ENCODE measurements at places on chromosomes 2 and 18.

- DNase-seq: no peak
These were observed 121.7 kb upstream of the TACR1 start for GRCh38 chr2:75320898-75321598.

DNA sequence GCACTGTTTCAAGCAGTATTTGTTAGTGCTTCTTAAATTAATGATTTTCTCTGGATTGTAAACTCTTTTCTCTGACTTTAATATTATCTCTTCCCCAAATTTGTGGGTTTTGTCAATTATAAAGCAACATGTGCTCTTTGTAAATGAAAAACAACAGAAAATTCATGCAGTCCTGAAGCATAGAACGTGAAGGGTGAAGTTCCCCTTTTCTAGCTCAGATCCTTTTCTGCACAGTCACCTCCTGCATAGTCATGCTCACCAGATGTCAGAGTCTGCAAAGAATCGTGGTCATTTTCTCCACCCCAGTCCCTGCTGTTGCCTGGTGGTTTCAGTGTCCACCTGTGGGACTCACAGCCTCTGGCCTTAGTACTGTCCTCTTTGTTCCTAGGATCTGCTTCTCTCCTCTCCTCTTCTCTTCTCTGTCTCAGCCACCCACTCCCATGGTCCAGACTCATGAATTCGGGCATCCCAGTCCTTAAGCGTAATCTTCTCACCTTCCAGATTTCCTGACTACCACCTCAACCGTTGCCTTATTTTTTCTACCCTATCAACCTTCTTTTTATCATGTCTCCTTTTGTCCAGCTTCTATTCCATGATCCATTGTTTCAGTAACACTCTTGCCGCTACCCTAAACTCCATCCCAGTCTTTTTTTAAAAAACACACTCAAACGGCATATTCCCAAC is 229.1 kb downstream of the RTP5 start:
- DNase-seq: no peak

DNA sequence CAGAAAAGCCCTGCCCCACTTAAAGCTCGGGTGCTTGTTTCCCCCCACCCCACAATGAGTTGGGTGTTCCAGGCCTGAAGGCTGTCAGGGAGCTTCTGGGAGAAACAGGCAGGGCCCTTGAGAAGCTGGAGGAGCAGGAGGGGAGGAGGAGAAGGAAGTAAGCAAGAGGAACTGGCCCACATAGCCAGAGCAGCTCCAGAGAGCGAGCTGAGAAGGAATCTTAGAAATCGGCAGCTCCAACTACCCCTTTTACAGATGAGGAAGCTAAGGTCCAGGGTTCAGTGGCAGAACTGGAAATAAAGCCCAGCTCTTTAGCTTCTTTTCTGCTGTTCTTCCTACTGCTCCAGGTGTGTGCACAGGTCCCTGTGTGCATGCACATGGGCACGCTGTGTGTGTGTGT is 12.7 kb upstream of the KCNK3 start:
- DNase-seq: peak; percentile 20

GRCh38 chr2:168730344-168730743 is 72.1 kb upstream of the NOSTRIN start:
- DNase-seq: peak; percentile 81

GRCh38 chr2:108986916-108987510 is 2.0 kb downstream of the EDAR start:
- DNase-seq: no peak

GRCh38 chr2:226655871-226656270 is 143.7 kb downstream of the IRS1 start:
- DNase-seq: no peak

- peak; percentile 97 for DNase-seq
These were observed at the start of gene C2orf49 for GRCh38 chr2:105337122-105338019. C2orf49 (plus strand) TSS chr2:105337540; CDS start chr2:105337588, 48 bp downstream.

DNA sequence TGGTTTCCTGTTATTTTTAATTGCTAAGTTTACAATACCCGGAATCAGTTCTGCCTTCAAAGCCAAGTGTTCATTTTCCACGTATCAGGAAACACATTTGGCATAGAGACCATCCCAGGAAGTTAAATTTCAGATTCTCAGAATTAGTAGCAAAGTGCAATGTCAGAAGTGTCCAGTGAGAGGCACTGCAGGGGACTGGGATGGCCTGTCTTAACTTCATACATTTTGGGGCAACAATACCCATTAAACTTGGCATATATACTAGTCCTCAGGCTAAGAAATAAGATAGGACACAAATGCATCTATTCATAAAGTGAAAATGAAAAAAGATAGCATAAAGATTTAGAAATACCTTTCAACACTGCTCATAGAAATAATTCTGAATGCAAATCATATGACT is 1.5 kb upstream of the IL1RL2 start:
- DNase-seq: no peak

DNA sequence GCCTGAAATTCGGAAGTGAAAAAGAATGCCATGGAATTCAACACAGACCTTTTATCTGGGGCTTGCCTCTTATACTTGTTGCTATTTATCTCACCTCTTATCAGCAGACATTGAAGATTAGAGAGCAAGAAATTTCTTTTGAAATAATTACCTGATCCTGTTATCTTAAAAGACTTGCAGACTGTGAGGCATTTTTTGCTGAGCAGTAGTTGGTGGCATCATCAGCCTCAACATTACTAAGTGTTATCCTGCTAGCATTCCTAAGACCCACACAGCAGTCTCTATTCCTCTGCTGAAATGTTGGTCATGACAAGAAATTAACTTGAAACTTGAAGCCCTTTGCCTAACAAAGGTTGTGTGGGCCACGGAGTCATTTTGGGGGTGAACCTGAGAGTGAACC is 186.5 kb downstream of the TRIB2 start:
- DNase-seq: no peak

GRCh38 chr2:240412211-240412861 is 23.1 kb upstream of the GPC1 start:
- peak; percentile 51 for DNase-seq

- DNase-seq: no peak
These were observed 150.4 kb downstream of the NR4A2 start for GRCh38 chr2:156182132-156182531.

DNA sequence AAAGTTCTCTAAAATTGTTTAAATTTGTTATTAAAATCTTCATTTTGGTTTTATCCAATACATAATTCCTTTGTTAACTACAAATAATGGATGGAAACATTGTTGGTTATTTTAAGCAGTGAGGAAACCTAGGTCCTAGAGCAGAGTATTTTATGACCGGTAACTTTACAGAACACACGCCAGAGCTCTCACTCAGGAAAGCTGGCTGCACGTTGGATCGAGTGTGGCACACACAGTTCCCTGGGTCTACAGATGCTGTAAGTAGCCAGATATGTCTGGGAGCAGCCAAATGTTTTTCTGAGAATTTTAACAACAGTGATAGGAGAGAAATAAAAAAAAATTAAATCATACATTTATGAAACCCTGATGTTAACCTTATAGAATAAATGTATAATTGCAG is 264.4 kb downstream of the ZNF407 start:
- DNase-seq: no peak

- DNase-seq: no peak
These were observed 451.0 kb upstream of the SETBP1 start for GRCh38 chr18:44229693-44230108.

GRCh38 chr18:35618696-35619095 is 37.2 kb downstream of the GALNT1 start:
- peak; percentile 53 for DNase-seq

GRCh38 chr2:172792711-172793110 is 57.1 kb downstream of the RAPGEF4 start:
- DNase-seq: no peak

- DNase-seq: no peak
These were observed 669.7 kb downstream of the TDRD15 start for GRCh38 chr2:21793461-21793860.

- no peak for DNase-seq
These were observed 49.9 kb downstream of the VSNL1 start for GRCh38 chr2:17590342-17590911.

GRCh38 chr2:65182570-65182969 is 45.1 kb upstream of the ACTR2 start:
- no peak for DNase-seq

- no peak for DNase-seq
These were observed 849 bp upstream of the ITGB6 start for GRCh38 chr2:160200921-160201320.

DNA sequence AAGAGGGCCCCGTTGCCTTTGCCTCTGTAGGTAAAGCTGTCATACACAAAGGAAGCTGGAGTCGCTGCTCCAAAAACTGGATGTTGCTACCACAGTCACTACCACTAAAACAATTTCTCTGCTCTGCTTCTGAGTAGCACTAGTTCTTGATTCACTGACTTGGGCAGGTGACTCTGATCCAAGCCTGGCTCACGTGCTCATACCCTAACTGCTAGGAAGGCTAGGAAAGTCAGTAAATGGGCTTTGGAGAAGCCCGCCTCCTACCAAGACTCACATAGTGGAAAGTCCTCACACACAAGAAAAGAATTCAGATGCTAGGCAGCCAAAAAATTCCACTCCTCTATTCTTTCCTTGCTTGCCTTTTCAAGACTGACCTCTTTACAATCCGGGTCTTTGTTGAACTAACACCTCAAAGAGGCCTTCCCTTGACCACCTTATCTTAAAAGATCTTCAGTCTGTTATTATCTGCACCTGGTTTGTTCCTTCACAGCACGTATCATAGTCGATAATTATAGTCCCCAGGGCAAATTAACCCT is 11.4 kb upstream of the DYNC1I2 start:
- DNase-seq: peak; percentile 51

DNA sequence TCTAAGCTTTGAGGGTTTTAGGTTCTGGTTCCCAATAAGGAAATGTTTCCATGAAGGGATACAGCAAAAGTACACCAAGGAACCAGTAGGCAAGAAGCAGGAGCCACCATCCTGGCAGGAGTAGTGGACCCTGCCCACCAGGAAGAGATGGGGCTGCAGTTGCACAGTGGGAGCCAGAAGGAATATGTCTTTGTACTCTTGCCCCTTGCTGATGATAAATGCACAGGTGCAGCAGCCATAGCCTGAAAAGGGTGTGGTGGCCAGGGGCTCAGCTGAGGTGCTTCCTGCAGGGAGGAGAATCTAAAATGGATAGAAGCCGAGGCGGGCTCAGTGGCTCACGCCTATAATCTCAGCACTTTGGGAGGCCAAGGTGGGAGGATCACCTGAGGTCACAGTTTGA is 27.5 kb downstream of the TMEM127 start:
- DNase-seq: no peak

DNA sequence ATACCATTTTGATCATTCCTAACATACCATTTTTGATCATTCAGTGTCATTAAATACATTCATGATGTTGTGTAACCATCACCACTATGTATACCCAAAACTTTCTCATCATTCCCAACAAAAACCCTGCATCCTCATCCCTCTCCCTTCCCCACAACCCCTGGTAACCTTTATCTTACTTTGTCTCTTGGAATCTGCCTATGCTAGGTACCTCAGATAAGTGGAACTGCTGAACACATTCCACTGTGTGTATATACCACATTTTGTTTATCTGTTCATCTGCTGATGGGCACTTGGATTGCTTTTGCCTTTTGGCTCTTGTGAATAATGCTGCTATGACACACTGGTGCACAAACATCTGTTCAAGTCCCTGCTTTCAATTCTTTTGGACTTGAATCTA is 83.8 kb upstream of the TFCP2L1 start:
- DNase-seq: no peak

GRCh38 chr2:200482194-200482593 is 27.7 kb downstream of the KCTD18 start:
- DNase-seq: no peak

DNA sequence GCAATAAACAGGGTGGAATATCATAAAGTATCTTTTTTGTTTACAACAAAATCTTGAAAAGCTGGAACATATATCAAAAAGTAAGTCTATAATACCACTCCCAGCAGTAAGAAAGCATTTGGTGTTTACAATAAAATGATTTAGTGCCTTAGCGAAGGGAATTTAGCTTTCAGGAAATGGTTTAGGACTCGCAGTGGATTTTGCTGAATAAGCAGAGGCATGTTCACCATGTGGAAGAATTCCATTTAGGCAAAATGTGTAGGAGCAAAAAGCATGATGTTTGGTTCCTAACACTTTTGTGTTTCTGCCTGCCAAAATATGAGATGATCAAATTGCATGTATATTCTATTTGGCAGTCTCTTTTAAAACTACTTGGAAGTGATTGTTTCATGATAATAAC is 163.6 kb downstream of the AGPS start:
- no peak for DNase-seq

Data from endodermal cell (in vitro differentiated cells).